PC-9 (cell line): ENCODE measurements at places on chromosomes 2 and 18. TPM values are rescaled to one million over a fixed set of nuclear protein-coding genes. Genes with fewer than 3 reads are reported as not detected.
A peak's percentile ranks its signal among the peaks of the same experiment; 100 is the strongest.

DNA sequence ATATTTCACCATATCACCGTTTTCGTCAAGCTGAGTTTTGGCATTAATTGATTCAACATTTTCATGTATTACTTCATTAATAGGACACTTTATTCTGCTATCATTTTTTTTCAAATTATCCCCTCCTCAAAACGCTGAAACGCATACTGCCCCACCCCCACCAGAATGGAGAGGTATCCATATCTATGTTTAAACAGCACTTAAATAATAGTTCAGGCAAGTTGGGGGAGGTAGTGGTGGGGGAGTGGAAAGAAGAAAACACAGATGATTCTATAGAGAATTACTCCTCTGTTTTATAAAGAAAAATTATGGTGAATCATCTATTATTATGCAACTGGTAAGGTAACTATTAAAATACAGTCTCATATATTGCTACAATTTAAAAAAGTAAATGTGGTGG, 314.4 kb upstream of the ZEB2 start:
- H3K27ac ChIP-seq, result no peak overlapping the region
- peaks cover 13% of the 10 kb centered on the region for H3K4me1 ChIP-seq
- H3K36me3 ChIP-seq, result no peaks in the 10 kb centered on the region
- H3K4me3 ChIP-seq, result no peak overlapping the region

DNA sequence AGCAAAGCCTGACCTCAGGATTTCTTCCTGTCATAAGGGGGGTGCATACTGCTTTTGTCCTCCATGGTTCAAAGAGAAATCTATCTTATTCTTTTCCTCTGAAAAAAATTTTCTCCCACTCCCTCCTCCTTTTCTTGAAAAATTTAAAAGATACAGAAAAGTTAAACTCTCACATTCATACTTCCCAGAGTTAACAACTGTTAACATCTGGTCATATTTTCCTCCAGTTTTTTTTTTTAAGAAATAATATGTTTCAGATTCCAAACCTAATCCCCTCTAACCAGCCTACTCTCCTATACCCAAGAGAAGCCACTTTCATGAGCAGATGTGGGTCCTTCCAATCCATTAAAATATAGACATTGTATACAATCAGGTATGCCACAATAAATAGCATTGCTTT, 378.9 kb upstream of the HNRNPA3 start:
- H3K27ac ChIP-seq, result no peak overlapping the region
- H3K4me3 ChIP-seq, result no peak overlapping the region
- no peaks in the 10 kb centered on the region for H3K4me1 ChIP-seq

DNA sequence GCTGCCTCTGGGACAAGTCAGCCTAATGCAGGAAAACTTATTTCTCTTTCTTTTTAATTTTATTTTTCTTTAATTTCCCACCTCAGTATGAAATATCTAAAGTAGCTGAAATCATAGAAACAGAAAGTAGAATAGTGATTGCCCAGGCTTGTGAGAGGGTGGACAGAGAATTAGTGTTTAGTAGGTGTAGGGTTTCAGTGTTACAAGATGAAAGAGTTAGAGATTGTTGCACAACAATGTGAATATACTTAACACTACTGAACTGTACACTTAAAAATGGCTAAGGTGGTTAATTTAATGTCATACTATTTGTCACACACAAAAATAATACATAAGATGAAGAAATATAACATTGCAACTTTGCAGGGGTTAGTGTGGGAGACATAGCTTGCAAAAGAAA, 80.8 kb downstream of the NAT8 start:
- H3K27me3 ChIP-seq, result no peaks in the 10 kb centered on the region
- DNase-seq, result peak; percentile 43
- H3K27ac ChIP-seq, result peak overlapping the region; percentile 49; the same call in 1 of the 2 replicates

The PID1 gene
- not detected in 2 replicates for total RNA-seq

GRCh38 chr2:134453973-134454372, 200.1 kb downstream of the MGAT5 start:
- no peak overlapping the region for H3K4me3 ChIP-seq
- no peaks in the 10 kb centered on the region for H3K27me3 ChIP-seq
- H3K27ac ChIP-seq, result no peak overlapping the region
- H3K4me1 ChIP-seq, result no peaks in the 10 kb centered on the region
- H3K36me3 ChIP-seq, result no peaks in the 10 kb centered on the region

The DNAJC5G gene
- not detected in 2 replicates for total RNA-seq

GRCh38 chr2:145146691-145147090, 626.8 kb upstream of the ZEB2 start:
- H3K4me1 ChIP-seq, result no peaks in the 10 kb centered on the region
- DNase-seq, result no peak
- no peaks in the 10 kb centered on the region for H3K27me3 ChIP-seq
- H3K4me3 ChIP-seq, result no peak overlapping the region
